ENCODE measurements at places on chromosomes 4 and X.

DNA sequence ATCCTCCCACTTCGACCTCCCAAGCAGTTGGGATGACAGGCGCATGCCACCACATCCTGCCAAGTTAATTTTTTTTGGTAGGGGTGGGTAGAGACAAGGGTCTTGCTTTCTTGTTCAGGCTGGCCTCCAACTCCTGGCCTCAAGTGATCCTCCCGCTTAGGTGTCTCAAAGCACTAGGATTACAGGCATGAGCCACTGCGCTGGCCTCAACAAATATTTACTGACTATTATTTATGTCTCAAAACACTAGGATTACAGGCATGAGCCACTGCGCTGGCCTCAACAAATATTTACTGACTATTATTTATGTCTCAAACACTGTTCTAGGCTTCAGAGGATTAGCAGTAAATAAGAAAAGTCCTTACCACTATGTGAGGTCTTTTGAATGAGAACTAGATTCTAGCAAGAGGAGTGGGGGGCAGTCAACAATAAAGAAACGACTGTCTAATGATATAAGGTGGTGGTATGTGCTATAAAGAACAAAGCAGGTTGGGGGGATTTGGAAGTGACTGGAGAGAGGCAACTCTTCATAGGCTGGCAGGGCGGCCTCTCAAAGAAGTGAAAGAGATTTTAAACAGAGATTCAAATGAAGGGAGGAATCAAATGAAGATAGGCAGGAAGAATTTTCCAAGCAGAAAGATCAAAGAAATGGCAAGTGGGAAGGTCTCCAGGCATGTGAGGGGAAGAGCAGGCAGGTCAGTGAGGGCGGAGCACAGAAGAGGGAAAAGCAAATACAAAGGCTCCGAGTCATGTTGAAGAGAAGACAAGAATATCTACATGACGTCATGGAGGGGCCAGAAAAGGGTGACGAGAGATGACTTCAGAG is 12.7 kb upstream of the ACSL1 start:
- no peak for DNase-seq

DNA sequence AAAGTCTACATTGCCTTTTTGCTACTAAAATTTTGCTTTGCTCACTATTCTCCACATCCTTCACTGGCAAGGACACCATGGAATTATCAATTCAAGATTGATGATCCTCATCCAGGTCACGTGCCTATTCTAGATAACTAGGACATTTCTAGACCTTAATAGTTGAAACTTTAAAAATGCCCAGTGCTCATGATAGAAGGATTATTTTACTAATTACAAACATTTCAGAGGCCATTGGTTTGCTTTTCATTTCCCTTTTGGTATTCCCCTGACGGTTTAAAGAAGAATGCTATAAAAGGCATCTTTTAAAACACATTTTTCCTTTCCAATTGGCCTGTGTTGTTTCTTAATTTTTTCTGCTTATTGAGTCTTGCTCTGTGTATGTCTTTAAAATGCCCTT is 249.4 kb downstream of the NDST4 start:
- no peak for DNase-seq

DNA sequence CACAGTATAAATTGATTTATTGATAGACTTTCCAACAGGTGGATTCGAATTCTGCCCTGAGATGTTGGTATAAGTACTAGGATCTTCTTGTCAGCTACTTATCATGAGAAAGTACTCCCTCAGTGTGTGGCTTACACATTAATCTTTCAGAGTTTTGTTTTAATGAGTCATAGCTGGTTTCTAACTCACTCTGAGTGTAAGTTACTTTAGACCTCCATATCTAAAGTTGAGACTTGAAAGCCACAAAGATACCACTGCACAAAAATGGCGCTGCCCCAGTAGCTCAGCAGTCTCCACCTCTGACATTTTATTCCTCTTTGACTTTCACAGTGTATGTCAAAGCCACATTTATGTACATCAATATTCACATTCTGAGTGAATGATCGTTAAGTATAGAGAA is 318.5 kb downstream of the ARAP2 start:
- DNase-seq: no peak

DNA sequence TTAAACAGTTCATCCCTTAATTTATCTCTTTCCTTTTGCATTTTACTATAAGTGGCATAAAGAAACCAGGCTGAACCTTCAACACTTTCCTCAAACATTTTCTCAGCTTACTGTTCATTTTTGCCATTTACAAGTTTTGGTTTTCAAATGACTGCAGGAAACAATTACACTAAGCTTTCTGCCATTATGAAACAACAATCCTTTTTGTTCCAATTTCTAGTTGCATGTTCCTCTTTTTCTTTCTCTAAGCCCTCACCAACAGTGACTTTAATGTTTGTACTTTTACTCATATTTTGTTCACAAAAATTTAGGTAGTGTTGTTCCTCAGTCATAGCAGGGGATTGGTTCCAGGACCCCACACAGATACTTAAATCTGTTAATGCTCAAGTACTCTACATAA is 1526.1 kb downstream of the STIM2 start:
- no peak for DNase-seq

GRCh38 chrX:148629434-148629833 is 129.0 kb downstream of the AFF2 start:
- no peak for DNase-seq

DNA sequence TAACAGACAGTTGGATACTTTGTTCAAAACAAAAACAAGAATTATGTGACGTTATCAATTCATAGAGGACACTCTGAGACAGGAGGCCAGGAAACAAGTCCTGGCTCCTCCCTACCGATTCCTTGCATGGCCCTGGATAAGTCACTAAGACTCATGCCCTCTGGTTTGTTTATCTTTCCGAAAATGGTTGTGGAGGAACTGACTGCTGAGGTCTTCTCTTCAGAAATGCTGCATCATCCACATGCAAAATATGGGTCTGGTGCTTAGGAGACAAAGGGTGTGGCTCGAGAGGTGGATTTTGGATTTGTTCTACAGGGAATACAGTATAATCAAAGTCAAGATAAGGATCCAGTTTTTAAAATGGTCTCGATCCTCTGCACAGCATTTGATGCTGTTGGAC is 130.9 kb downstream of the RELL1 start:
- DNase-seq: no peak

- DNase-seq: no peak
Measured at GRCh38 chr4:107129076-107129475, 93.0 kb upstream of the DKK2 start.

GRCh38 chr4:152776352-152776751 is 3.2 kb downstream of the TIGD4 start:
- DNase-seq: no peak

DNA sequence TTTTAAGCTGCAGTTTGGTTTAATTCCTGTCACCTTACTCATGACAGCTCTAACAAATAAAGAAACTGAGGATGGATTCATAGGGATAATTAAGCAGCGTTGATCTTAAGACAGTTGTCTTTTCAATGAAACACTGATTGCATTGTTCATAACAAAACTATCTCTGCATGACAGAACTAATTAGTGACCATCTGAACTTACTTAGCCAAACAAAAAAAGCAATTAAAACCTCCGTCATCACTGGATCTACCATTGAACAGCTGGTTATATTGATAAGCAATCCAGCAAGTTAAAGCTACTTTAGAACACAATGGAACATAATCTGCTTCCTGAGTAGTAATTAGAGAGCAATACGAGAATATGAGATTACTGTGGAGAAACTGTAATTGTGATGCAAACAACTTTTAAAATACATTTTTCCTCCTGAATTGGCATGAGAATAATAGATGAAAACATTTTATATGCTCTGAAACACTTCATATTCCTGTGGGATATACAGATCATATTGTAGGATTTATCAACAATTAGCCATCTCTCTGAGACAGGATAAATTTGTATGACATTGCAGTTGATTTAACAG is 2576.8 kb downstream of the PCDH7 start:
- no peak for DNase-seq

DNA sequence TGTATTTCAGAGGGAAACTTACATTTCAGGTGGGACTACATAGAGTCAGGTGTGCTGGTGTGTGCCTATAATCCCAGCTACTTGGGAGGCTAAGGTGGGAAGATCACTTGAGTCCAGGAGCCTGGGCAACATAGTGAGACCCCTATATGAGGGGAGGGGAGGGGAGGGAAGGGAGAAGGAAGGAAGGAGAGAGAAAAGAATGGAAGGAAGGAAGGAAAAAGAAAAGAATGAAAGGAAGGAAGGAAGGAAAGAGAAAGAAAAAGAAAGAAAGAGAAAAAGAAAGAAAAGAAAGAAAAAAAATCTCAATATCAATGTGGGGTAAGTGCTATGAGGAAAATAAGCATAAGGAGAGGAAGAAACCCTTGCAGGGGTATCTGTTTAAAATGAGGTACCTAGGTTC is 43.6 kb upstream of the RAB33B start:
- no peak for DNase-seq

- DNase-seq: no peak
Measured at GRCh38 chr4:6538575-6538974, 36.4 kb upstream of the MAN2B2 start.

DNA sequence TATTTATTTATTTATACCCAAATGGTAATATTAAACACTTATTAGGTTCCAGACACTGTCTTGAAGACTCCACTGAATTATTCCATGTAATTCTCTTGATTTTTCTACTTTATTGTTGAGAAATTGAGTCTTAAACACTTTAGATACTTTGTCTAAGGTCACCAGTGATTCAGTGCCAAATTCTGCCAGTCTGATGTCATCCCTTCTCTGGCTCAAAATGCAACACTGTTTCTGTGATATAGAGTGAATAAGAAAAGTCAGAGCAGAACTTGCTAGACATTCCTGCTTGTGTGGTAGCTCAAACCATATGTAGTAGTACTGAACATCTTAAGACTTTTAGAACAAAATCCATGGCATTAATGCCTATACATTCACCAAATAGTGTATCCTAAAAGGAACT is 164.3 kb downstream of the GABRB1 start:
- no peak for DNase-seq

Measured in GM06990 (cell line).